ENCODE measurements at places on chromosomes 4 and X. TPM values are rescaled to one million over a fixed set of nuclear protein-coding genes. Genes with fewer than 3 reads are reported as not detected.

FAM9B gene
- total RNA-seq, result not detected

FREM3 gene
- not detected for total RNA-seq

DNA sequence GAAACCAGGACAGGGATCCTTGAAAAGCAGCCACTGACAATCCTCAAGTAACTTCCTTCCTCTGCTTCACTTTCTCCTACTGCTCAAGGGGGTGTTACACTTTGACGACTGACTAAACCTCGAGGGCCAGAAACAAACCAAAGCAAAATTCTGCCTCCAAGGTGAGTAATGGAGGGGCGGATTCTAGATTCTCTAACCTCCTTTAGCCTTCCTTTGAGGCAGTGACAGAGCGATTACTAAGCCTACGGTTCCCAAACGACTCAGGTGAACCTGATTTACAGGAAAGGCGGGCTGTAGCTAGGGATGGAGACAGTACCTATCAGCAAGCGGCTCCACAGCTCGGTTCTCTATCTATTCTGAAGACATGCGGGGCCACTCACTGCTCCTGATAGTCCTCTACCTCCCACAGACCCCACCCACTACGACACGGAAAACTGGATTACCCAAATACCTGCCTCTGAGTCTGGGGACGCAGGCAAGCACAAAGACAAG is 487 bp downstream of the TBCK start:
- DNase-seq, result no peak

- no peak for DNase-seq
Measured at GRCh38 chr4:180636696-180637404, 1606.4 kb upstream of the TENM3 start.

PLS3 gene
- total RNA-seq, result 42.7 TPM

RPS6KA6 gene
- total RNA-seq, result 0.41 TPM

- no peak for DNase-seq
Measured at GRCh38 chr4:104421566-104421965, 73.1 kb downstream of the CXXC4 start.

DNA sequence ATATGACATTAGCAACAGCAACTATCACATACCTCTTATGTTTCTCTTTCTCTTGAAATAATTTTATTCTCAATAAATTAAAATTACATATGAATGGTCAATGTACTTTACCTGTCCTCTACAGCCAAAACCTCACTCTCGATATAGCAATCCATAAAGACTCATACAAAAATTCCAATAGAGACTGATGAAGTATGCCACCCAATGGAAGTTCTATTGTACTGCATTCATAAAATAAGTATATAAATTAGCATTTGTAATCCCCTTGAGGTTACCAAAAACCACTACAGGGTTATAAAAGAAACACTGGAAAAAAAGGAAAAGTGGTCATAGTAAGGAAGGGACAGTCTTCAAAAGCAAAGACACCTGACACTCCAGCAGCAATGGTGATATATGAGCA is 32.8 kb downstream of the CLDN2 start:
- DNase-seq, result no peak

CSAG2 gene
- total RNA-seq, result not detected

Data from left ventricle myocardium inferior (tissue), 1 donor.